ENCODE measurements at places on chromosomes 6 and 20. TPM values are rescaled to one million over a fixed set of nuclear protein-coding genes. Genes with fewer than 3 reads are reported as not detected.

GRCh38 chr6:25138934-25139415 lies 140.2 kb upstream of the CARMIL1 start:
- DNase-seq = no peak

DNA sequence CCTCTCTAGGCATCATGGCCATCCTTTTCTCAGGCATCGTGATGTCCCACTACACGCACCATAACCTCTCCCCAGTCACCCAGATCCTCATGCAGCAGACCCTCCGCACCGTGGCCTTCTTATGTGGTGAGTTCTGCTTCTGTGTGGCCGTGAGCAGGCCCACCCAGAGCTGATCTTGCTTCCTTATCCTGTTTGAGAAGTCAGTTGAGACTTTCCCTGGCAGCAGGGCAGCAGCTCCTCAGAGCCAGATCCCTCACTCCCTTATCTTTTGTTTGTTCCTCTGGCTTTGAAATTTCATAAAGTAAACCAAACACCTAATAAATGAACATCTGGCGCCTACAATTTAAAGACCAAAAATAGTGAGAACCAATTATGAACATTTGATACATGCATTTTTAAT lies 40.6 kb downstream of the SPATA2 start:
- DNase-seq = no peak

GRCh38 chr6:149696901-149697300 lies 21.0 kb downstream of the LATS1 start:
- peak; percentile 78 for DNase-seq

GRCh38 chr6:56682635-56683034 lies 39.9 kb upstream of the DST start:
- DNase-seq = no peak

The GSTA2 gene
- total RNA-seq = not detected

The TTBK1 gene
- not detected for total RNA-seq

The BEND6 gene
- total RNA-seq = 11.2 TPM

DNA sequence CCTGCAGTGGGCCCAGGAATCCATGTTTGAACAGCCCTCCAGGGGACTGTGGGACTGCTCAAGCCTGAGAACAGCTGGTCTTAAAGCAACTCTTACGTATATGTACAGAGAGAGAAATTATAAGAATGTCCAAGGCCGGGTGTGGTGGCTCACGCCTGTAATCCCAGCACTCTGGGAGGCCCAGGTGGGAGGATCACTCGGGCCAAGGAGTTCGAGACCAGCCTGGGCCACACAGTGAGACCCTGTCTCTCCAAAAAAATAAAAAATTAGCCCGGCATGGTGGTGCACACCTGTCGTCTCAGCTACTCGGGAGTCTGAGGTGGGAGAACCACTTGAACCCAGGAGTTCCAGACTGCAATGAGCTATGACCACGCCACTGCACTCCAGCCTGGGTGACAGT lies 134.0 kb downstream of the DTNBP1 start:
- DNase-seq = no peak

The TMEM244 gene
- not detected for total RNA-seq

DNA sequence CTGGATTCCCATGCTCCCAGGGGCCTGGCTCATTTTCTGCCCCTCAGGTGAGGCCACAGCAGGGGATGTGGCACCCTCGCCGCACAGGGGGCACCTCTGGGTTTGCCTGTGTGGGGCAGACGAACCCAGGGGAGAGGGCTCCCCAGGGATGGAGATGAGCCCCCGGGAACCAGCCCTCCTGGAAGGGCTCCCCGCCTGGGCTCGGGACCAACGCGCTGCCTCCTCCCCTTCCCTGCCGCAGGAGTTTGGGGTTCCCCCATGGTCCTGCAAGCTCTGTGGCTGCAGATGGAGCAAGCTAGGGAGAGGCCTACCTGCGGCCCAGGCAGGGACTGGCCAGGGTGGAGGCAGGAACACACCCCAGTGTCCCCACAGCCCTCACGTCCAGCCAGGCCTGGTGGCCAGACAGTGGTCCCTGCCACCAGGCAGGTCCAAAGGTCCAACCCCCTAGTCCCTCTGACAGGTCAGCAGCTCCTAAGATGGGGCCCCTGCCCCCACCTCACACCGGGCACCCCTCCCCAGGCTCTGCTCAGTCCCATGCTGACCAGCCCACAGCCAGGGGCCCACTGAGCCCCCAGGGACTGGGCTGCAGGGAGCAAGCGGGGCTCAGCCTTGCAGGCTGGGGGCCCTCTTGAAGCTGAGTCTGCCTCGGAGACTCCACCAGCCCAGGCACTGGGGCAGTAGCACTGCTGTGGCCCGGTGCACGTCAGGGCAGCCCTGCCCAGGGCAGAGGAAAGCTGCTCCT lies 13.7 kb downstream of the LAMA5 start:
- no peak for DNase-seq

The ERVFRD-1 gene
- not detected for total RNA-seq

The KCNS1 gene
- 0.80 TPM for total RNA-seq

DNA sequence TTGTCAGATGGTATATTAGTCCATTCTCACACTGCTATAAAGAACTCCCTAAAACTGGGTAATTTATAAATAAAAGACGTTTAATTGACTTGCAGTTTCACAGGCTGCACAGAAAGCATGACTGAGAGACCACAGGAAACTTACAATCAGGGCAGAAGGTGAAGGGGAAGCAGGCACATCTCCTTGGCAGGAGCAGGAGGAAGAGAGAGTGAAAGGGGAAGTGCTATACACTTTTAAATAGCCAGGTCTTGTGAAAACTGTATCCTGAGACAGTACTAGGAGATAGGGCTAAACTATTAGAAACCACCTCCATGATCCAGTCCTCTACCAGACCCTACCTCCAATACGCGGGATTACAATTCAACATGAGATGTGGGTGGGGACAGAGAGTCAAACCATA lies 193.9 kb upstream of the KCNG1 start:
- no peak for DNase-seq

The KCNK16 gene
- not detected for total RNA-seq

- no peak for DNase-seq
These were observed 64.5 kb downstream of the STX11 start for GRCh38 chr6:144214622-144215401.

DNA sequence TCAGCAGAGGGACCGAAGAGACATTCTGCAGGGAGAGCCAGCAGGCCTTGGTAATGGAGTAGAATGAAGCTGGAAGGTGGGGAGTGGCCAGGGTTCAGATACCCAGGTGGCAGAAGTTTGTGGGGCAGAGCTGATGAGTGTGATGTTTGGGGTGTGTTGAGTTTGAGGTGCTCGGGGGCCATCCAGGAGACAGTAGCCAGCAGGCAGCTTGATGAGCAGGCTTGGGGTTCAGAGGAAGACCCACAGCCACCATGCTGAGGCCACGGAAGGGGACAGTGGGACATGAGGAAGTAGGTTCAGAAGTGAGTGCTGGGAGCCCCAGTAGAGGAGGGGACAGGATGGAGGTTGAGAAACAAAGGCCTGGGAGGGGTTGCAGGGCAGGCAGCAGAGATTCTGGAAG lies 11.1 kb upstream of the FOXS1 start:
- DNase-seq = no peak

The ZNF335 gene
- total RNA-seq = 13.8 TPM

The WFDC2 gene
- total RNA-seq = not detected

- DNase-seq = no peak
These were observed 15.4 kb downstream of the PNISR start for GRCh38 chr6:99409672-99410071.

DNA sequence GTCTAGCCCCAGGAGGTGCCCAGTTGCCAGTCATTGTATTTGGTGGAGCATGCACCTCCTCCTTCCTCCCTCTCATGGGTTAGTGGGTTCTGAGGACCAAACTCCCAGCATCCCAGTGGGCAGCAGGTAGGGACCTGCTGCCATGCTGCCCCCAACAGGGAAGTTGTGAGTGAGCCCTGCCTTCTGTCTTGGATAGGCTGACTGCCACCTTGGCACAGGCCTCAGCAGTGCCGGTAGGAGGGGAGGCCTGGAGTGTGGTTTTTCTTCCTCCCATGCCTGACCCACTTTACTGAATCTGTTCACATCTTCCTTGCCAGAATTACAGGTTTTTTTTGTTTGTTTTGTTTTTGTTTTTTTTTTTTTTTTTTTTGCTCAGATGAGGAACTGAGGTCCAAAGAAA lies 24.5 kb downstream of the PLCG1 start:
- no peak for DNase-seq

DNA sequence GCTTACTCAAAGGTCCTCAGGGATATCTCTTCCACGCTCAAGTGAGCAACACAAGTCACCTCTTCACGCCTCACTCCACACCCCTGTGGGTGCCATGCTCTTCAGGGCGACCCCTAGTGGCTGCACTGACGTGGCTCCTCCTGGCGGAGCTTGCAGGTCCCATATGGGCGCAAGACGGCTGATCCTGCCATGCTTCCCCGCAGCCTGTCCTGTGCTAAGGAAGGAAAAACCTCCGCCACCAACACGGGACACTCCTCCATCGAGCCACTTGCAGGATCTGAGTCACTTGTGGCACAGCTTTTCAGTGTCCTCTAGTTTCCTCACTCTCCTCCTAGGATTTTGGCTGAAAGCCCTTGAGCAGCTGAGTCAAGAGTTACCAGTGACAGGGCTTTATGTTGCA lies 90.7 kb downstream of the KHDC1L start:
- peak; percentile 12 for DNase-seq

- peak; percentile 59 for DNase-seq
These were observed 12.6 kb downstream of the LRP11 start for GRCh38 chr6:149851461-149852110.
